IPS DF 19.7 (cell line): ENCODE measurements at places on chromosomes 3 and 15.
A peak's percentile ranks its signal among the peaks of the same experiment; 100 is the strongest.

- no peak for DNase-seq
Measured at GRCh38 chr3:18723206-18723810, 298.2 kb upstream of the SATB1 start.

GRCh38 chr15:65305776-65306175 lies 1.3 kb downstream of the RNU5B-1 start:
- DNase-seq, result no peak

DNA sequence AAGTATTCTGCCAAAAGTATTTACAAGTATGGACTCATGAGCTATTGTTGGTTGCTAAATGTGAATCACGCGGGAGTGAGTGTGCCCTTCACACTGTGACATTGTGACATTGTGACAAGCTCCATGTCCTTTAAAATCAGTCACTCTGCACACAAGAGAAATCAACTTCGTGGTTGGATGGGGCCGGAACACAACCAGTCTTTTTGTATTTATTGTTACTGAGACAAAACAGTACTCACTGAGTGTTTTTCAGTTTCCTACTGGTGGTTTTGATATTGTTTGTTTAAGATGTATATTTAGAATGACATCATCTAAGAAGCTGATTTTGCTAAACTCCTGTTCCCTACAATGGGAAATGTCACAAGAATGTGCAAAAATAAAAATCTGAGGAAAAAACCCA lies 30.3 kb downstream of the SYNM start:
- DNase-seq, result no peak

- no peak for DNase-seq
Measured at GRCh38 chr3:102536456-102536855, 101.6 kb downstream of the ZPLD1 start.

GRCh38 chr15:35330916-35331315 lies 215.0 kb downstream of the DPH6 start:
- DNase-seq, result no peak

GRCh38 chr15:43948691-43949325 lies 122.0 kb downstream of the WDR76 start:
- no peak for DNase-seq

GRCh38 chr3:278300-279064 lies 81.9 kb downstream of the CHL1 start:
- DNase-seq, result no peak

DNA sequence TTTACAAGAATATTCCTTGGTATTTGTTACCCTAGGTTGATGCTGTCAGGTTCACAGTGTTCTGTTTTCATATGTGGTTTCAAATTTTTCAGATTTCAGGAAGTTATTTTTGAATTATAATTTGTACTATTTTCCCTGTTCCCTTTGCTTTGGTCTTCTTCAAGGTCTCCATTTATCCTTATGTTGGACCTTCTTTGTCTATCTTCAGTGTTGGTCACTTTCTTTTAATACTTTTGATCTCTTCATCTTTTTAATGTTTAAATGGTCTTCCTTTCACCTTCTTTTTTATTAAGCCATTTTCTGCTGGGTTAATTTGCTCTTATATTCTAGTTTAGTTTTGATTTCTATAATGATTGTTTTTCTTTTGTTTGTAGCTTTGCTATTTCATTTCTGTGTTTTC lies 61.3 kb downstream of the KLHL25 start:
- DNase-seq, result no peak

DNA sequence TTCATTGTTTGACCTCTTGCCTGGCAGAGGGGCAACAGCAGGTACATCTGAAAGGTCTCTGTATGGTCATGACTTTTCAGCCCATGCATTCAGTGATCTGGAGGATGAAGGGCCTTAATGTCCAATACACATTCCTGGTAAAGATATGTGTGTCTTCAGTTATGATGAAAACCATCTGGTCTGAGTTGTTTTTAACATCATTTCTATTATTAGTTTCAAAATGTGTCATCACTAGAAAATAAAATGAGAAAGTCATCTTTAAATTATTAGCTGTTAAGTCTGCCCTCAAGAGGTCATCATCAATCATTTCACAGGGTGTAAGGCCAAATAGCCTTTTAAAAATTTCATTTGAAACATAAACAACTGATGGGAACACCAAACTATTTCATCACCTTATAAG lies 92.1 kb upstream of the PLSCR4 start:
- DNase-seq, result no peak

GRCh38 chr3:110198717-110199587 lies 861.6 kb upstream of the DPPA4 start:
- no peak for DNase-seq

DNA sequence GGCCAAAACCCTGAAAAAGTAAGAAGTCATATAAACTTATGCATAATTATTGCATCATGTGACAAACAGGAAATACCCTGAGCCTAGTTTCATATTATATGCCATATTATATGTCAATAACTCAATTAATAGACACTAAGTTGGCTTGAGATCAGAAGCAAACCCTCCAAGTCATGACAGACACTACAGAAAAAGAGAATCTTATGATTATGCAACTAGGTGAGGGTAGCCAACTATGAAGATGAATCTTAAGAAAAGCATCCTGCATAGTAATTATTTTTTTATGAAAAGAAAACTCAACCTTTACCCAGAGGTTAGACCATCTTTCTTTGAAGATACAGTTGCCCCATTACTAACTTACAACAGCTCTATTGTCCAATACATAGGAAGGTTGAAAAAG lies 192.4 kb upstream of the VEPH1 start:
- DNase-seq, result no peak

- no peak for DNase-seq
Measured at GRCh38 chr3:126117786-126118185, 33.9 kb upstream of the SLC41A3 start.

DNA sequence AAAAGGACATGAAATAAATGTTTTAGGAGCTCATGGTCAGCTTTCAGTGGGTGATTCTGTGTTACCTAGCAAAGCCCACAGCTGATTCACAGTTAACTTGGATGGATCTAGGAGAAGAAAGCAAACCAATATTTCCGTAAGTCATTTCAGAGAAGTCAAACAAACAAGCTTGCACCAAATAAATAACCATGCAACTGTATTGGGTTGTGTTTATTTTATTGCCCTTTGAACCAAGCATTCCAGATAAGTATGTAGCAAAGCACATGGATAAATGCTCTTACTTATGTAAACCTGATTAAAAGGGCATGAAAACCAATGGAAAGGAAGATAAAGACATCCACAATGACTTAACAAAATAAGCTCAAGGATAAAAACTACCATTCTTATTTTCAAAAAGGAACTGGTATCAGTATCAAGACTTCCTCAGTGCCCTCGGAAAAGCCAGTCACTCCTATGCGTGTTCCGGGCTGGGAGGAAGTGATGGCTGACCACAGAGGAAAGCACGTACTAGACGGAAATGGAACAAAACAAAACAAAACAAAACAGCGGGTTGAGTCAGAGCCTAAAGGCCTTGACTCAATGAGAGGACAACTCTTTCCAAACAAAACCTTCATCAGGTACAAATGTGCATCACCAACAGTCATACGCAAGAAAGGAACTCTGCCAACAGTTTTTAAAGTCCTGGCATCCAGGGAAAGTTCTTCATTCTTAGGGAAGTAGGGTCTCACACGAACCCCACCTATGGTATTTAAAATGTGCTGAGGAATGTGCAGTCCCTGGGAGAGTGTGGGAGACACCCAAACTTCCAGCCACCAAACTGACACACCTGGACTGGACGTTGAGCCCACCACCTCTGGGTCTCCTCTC lies 103.3 kb downstream of the SNRK start:
- no peak for DNase-seq

DNA sequence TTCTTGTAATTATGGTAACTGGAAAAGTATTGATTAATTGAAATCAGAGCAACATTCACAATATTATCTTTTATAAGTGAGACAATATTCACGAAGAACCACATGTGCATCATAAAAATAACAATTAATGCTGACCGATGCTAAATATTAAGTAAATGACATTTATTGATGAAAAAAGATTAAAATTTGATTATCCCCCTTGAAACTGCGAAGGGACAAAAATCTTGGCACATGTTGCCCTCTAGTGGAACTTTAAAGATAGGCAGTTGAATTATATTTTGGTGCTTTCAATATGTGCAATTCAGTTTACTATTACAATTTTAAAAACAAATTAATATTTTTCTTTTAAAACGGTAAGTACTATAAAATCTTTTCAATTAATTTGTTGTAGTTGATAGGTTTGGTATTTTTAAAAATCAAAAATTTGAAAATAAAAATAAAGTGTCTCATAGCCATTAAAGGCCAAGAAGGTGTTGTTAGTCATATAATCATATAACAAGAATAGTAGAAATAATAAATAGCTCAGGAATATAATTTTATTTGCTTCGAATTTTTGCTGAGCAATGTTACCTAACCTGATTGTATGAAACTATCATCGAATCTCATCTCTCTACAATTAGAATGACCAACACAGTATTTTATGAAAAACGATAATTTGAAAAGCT lies 270.2 kb downstream of the ROBO1 start:
- no peak for DNase-seq

DNA sequence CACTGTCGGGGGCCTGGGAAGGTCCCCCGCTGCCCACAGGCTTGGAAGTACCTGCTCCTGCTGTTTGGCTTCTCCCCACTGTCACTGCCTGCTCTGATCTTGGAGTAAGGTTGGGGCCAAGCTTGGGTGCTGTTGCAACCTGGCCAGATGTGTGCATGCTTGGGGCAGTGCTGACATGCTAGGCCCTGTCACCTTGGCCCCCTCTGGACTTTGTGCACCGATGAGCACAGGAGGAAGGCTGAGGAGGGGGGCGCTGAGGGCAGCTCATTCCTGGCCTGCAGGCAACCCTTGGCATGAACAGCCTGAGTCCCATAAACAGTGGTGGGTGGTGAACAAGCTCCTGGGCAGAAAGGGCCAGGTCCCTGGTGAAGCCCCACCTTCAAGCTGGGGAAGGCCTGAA lies 4.0 kb upstream of the XCR1 start:
- no peak for DNase-seq

DNA sequence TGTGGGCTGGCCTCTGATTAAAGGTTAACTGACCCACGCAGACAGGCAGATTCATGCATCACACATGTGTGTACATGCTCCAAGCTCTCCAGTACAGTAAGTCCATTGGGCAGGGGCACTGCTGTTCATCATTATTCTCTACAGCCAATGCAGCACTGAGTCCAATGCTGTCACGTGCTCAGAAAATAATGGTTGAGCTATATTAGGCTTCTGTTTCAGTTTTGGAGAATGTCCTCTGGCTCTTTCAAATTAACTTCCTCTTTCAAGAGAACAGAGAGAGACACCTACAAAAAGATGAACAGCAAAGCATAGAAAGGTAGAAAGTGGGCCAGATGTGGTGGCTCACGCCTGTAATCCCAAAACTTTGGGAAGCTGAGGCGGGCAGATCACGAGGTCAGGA lies 202.6 kb downstream of the MEX3B start:
- no peak for DNase-seq

DNA sequence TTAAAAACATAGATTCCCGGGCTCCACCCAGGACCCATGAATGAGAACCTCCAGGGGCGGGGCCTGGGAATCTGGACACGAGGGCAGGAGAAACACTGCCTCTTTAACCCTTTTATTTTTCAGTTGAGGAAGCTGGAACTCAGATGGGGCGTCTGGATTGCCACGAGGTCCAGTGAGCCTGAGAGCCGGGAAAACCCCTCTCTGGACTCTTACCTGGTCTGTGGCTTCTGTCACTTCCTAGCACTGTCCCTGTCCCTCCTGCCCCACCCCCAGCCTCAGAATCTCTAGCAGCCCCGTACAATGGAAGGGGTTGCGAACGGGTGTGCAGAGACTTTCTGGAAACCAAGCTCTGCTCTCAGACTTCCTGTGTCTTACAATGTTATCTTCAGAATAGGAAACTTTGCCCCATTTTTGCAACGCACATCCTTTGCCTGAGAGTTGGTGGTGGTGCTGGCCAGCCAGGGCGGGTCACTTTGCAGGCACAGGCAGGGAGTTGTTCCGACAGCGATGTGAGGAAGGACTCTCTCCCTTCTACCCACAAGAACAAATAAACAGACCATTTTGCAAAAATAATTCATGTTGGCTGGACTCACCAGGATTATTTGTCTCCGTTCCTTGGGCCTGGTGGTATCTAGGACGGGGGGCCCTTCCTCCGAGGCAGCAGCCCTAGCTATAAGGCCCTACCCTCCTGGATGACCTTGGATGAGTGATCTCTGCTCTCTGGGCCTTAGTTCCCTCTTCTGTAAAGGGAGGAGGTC lies 59.1 kb downstream of the SMAD6 start:
- no peak for DNase-seq

- DNase-seq, result no peak
Measured at GRCh38 chr15:77516786-77517185, 96.1 kb downstream of the HMG20A start.

- DNase-seq, result peak; percentile 52
Measured at GRCh38 chr3:99875929-99876841, 58.5 kb downstream of the CMSS1 start.

- no peak for DNase-seq
Measured at GRCh38 chr15:94451466-94451865, 220.1 kb downstream of the MCTP2 start.

GRCh38 chr15:42474827-42475226 lies 16.1 kb downstream of the ZNF106 start:
- DNase-seq, result no peak

DNA sequence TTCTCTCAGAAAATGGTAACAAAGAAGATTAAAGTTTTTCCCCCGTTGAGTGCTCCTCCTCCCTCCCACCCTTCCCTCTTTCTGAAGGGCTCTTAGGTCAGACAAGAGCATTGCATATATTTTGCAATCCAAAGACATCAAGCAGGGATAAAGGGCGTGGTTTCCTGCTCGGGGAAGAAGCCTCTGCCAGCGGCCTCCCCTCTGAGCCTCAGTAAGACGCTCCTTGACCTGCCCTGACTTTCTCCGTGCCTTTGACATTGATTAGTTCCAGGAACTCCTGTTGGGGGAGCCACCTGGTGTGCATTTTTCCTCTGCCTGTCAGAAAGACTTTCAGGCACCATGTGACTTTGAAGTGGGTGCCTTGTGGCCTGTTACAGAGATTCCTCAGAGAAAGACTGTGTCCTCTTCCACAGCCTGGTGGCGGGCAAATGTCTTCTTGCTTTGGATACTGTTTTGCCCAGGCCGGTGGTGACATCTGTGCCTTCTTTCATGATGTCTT lies 87.2 kb upstream of the TBL1XR1 start:
- peak; percentile 91 for DNase-seq

DNA sequence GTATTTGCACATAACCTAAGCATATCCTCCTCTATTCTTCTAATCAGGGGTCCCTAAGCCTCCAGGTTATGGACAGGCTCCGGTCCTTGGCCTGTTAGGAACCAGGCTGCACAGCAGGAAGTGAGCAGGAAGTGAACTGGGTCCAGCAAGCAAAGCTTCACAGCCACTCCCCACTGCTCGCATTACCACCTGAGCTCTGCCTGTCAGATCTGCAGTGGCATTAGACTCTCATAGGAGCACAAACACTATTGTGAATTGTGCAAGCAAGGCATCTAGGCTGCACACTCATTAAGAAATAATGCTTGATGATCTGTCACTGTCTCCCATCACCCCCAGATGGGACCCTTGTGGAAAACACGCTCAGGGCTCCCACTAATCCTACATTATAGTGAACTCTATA lies 9.8 kb downstream of the MSL2 start:
- DNase-seq, result no peak

- DNase-seq, result no peak
Measured at GRCh38 chr3:107826727-107827126, 264.1 kb downstream of the CD47 start.

- no peak for DNase-seq
Measured at GRCh38 chr3:128408693-128409623, 57.7 kb downstream of the DNAJB8 start.
